Uterus (tissue), 4 donors: ENCODE measurements at places on chromosomes 13 and 19. TPM values are rescaled to one million over a fixed set of nuclear protein-coding genes. Genes with fewer than 3 reads are reported as not detected.

PGLYRP2 gene
- not detected for total RNA-seq

GRCh38 chr19:52961981-52962380 is 700 bp downstream of the ZNF816 start:
- no peak for DNase-seq

DNA sequence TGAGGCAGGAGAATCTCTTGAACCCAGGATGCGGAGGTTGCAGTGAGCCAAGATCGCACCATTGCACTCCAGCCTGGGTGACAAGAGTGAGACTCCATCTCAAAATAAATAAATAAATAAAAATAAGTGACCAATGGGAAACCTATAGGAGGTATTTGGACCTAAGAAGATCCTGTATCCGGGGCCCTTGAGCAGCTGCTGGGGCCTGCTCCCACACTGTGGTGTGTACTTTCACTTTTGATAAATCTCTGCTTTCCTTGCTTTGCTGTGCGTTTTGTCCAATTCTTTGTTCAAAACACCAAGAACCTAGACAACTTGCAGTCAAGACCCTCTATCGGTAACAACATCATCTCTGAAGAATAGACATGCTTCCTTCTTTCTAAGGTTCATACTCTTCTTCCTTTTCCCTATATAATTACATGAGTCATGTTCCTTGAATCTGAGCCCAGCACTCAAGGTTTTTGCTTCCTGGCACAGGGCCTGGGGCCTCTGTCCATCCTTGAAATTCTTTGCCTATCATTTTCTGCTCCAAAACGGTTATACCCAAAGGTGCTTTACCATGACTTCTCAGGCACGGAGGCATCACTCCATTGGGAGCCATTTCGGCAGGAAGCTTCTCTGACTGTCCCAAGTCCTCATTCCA is 14.2 kb upstream of the PNMA8C start:
- DNase-seq: peak; percentile 59

DNA sequence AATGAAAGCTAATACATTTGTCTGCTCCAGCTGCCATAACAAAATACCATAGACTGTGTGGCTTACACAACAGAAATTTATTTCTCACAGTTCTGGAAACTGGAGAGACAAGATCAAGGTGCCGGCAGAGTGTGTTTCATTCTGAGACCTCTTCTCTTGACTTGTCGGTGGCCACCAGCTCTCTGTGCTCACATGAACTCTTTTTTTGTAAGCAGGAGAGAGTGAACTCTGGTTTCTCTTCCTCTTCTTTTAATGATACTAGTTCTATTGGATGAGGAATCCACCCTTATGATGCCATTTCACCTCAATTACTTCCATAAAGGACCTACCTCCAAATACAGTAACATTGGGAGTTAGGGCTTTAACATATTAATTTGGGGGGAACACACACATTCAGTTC is 11.7 kb downstream of the KCTD12 start:
- no peak for DNase-seq

CIC gene
- total RNA-seq: 155 TPM

GRCh38 chr13:50589139-50589538 is 254.4 kb downstream of the DLEU7 start:
- DNase-seq: no peak

GRCh38 chr19:46515879-46516350 is 20.2 kb upstream of the PNMA8B start:
- DNase-seq: no peak
